ENCODE measurements at places on chromosomes 2 and 18.

DNA sequence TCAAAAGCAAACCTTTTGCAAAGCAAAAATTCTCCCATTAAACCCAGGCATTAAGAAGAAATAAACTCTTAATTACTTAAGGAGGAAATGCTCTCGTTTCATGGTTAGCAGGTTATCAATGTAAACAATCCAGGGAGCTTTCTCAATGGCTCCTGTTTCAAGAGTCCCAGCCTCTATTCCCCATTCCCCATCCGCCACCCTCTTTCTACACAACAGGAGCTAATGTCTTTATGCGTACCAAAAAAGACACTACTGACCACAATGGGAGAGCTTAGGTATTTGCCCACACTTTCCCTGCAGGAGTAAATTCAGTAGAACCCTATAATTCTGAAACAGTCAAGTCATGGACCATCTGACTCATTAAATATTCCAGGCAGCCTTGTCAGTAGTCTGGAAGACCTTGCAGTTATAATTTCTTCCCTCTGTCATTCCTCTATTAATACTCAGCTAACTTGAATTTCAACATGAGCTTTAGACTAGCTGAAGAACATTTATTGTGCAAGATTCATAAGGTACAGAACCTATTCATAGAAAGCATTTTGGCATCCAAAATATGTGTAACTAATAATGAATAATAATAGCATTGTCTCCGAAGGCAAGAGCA, 48.6 kb downstream of the SLC8A1 start:
- no peak for DNase-seq

- DNase-seq = no peak
Measured at GRCh38 chr18:28071199-28071598, 105.7 kb downstream of the CDH2 start.

DNA sequence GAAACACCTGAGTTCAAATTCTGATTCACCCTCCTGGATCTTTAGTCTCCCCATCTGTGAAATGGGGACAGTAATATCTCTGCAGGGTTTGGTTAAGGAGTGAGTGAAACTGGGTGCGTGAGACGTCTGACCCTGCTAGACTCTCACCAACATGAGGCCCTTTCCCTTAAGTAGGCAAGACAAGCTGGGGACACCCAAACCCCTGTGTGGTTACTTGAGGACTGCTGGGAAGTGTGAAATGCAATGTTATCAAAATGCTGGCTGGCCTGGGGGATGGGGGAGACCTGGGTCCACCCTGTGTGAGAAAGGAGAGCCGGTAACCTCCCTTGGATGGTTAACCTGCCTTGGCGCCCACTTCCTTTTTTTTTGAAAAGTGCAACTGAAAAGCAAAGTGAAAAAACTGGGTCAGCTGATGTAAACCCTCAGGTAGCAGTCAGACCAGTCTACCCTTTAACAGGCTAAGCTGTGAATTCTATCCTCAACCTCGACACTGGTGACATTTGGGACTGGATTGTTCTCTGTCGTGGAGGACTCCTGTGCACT, 82.3 kb downstream of the INPP5D start:
- DNase-seq = no peak

DNA sequence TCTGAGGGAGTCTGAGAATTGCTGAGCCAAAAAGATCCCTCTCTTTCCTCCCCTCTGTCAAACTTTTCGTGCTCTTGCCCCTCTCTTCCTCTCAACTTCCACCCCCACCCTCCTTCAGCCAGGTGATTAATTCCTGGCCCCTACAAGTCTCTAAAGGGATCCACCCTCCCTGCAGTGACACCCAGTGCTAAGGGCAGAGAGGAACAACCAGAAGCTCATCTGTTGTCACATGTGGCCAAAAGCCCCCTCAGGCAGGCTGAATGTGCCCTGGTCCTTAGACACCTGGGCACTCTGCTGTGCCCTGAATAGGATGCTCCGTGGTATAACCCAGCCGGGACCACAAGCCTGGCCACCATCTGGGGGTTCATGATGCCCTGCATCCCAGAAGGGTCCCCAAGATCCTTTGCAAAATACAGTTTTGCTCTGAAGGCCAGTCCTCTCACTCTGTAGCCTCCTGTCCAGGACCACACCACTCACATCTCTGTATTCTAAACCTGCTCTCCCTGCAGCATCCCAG, 234.4 kb downstream of the BCL11A start:
- DNase-seq = no peak

- no peak for DNase-seq
Measured at GRCh38 chr2:47026748-47027534, 111.3 kb upstream of the MCFD2 start.

DNA sequence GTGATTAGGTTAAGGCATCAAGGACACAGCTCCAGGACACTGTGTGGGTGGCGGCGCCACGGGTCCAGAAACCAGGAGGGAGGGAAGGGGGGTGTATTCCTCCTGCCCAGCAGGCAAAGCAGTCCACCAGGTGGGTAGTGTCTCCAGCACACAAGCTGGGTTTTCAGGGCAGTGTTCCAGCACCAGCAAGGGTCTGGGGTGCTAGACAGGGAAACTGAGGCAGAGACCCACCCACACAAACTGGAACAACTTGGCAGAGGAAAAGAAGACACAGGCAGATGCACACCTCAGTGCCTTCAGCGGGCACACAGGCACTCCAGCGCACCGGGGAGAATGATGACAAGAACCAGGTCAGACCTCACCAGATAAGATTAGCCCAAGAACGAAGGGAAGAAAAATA, 28.4 kb upstream of the GNAL start:
- no peak for DNase-seq

DNA sequence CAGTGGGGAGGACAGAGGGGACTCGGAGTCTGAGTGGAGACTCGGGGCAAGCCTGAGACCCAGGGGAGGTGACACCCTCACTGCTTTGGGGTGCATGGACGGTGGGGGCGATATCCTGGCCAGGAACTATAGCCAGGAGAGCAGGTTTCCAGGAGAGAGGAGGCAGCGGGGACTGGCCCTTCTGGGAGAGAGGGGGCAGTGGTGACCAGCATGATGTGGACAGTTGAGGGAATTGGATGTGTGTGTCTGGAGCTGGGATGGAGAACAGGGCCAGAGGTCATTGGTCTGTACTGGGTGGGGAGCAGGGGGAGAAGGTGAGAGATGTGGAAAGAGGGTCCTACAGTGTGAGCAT, 63.6 kb downstream of the ACKR3 start:
- no peak for DNase-seq

GRCh38 chr2:190216829-190217228, 102.8 kb downstream of the HIBCH start:
- DNase-seq = no peak

- DNase-seq = no peak
Measured at GRCh38 chr18:4869155-4869554, 327.9 kb downstream of the AKAIN1 start.

DNA sequence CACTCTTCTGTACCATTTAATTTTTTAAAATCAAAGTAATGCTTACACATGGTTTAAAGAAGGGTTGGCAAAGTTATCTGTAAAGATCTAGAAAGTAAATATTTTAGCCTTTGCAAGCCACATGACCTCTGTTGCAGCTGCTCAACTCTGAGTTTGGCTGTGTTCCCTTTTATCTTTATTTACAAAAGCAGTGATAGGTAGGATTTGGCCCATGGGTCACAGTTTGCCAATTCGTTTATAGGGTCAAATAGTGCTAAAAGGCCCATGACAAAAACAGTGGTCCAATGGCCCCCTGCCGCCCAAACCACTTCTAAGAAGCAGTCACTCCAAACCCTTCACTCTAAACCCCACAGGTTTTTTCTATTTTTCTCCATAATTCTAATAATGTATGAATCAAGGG, 124.8 kb downstream of the PARD3B start:
- no peak for DNase-seq

DNA sequence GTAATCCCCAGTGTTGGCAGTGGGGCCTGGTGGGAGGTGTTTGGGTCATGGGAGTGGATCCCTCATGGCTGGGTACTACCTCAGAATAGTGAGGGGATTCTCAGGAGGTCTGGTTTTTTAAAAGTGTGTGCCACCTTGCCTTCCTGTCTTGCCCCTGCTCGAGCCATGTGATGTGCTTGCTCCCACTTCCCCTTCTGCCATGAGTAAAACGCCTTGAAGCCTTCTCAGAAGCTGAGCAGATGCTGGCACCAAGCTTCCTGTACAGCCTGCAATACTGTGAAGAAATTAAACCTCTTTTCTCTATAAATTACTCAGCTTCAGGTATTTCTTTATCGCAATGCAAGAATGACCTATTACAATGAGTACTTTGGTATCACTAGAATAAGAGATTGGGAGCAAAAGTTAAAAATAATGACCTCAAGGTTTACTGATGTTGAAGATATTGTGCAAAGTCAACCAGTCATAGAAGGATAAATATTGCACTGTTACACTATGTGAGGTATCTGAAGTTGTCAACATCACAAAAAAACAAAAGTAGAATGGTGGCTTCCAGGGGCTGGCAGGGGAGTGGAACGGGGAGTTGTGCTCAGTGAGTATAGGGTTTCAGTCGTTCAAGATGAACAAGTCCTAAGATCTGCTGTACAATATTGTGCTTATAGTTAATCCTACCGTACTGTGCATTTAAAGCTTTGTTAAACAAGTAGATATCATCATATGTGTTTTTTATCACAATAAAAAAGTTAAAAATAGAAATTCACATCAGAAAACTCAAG, 938.3 kb upstream of the CNTNAP5 start:
- no peak for DNase-seq

DNA sequence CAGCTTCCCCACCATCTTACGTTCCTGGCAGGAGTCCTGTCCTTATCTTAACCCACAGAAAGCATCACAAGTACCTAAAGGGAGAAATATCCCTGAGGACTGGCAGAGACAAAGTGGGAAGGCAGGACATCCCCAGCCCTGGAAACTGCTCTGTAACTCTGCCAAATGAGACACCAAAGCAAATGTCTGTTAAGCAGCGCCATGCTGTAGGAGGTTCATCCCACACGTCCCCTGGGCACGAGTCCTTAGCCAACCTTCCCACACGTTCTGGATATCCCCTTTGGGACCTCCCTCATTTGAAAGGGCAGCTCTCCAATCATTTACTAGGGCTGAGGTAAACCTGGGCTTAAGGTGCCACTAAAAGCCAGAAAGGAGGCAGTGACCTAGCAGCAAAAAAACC, 207.2 kb downstream of the ATAD2B start:
- DNase-seq = no peak

GRCh38 chr2:7436096-7436906, 519.1 kb downstream of the RNF144A start:
- DNase-seq = no peak

DNA sequence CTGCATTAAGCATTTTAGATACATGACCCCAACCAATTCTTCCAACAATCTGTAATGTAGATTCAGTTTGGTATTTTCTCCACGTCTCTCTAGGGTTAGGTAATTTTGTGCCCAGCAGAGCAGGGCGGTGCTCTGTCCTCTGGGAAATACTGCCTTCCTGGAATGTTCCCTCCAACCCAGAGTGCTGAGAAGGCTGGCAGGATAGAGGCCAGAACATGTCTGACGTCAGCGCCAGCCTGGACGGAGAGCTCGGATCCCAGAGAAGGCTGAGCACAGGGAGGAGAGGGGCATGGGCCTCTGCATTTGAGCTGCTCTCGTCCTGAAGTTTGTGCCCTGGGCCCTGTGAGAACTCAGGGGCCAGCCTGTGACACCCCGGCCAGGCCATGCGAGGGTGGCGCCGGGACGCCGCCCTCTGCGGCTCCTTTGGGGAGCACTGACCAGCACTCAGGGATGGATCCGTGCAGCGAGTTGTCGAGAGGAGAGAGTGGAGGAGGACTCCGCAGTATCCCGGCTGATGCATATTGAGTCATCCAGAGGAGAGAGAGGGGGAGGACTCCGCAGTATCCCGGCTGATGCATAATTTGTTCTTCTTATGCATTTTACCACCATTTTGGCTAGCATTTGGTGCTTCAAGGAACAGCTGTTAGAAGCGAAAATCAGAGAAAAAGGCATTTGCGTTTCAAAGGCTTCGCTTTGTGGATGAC, 80.0 kb upstream of the PXDN start:
- DNase-seq = no peak

GRCh38 chr18:23640052-23640451, 22.7 kb downstream of the ANKRD29 start:
- no peak for DNase-seq

GRCh38 chr2:241150660-241151530, 628 bp downstream of the PPP1R7 start:
- DNase-seq = no peak

DNA sequence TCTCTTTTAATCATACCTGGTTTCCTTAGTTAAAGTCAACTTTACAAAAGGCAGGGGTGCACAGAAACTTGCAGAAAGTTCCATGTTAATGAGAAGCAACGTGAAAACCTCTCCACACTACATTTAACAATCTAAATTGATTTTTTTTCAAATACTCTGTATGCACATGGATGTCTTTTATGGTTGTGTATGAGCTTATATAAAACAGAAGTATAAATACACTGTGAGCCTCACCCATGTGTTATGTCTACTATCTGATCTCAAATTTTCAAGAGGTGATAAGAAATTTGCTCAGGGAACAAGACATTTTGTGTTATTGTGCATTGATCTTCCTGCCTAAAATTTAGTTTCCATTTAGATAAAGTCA, 617.6 kb downstream of the ADCYAP1 start:
- DNase-seq = no peak

- no peak for DNase-seq
Measured at GRCh38 chr2:46561731-46562450, 82.5 kb downstream of the TMEM247 start.

- DNase-seq = no peak
Measured at GRCh38 chr2:181774685-181775084, 94.4 kb upstream of the NEUROD1 start.

DNA sequence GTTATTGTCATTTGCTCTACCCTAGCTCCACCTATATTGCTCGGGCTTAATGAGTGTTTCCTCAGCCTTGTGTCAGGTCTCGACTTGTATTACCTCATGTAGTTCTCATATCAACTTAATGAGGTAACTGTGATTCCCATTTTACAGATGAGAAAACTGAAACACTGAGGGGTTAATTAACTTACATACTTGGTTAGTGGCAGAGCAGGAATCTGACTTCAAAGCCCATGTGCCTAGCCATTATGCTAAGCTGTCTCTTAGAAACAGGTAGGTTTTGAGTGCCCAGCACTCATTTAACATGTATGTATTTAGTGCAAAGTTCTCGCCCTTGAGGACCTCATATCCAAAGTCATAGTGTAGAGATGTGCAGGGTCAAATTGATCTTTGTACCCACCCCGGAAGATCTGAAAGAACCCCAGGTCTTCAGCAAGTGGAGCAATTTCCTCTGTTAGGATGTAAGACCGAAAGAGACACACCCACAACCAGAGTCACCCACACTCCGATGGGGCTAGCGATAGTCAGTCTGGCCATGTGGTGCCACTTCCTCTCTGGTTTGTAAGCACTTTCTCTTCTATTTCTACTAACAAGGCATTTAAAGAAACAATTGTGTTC, 121.0 kb upstream of the SLC39A10 start:
- DNase-seq = no peak

- DNase-seq = no peak
Measured at GRCh38 chr2:213422211-213422610, 137.9 kb downstream of the SPAG16 start.

DNA sequence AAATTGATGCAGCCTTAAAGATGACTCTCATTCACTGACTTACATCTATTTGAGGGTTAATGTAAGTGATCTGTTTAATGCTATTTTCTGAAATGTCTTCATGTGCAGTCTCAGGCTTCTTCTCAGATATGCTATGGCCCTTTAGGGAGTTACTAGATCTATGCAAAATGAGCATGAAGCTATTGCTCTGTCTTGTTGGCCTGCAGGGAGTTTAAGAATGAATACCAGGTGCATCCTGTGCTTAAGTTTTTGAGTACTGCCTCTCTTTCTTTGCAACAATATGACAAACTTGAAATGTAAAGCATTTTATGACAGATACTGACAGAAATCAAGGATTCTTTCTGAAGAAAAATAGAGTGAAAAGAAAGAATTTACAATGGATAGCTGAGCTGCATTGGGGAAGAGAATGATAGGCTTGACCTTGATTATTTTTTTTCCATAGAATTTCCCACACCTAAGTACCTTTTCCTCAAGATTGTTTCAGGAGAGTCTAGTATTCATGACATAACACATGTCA, 1058.3 kb upstream of the TMEFF2 start:
- DNase-seq = no peak

All from neural crest cell (in vitro differentiated cells).